ENCODE measurements at places on chromosomes 2 and 18. TPM values are rescaled to one million over a fixed set of nuclear protein-coding genes. Genes with fewer than 3 reads are reported as not detected.

The ANKRD30B gene
- total RNA-seq = not detected

The RNF138 gene
- 76.4 TPM for total RNA-seq

DNA sequence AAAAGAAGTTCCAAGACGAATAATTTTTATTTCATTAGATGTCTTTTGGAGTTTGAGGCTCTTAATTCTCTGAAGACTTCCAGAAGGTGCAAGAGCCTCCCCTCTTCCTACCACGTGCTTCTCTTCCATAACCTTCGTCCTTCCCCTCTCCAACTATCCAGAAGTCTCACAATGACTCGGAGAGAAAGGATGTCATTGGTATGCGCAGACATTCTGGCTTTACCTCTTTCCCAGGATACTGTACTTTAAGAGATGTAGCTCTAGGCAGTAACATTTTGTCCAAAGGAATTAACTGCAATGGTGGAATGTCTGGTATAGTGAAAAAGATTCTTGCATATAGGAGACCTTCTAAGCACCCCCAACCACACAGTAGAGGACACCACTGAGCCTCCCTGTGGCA lies 249.0 kb upstream of the OSR1 start:
- DNase-seq = no peak

- no peak for DNase-seq
These were observed 64.8 kb upstream of the RND3 start for GRCh38 chr2:150552041-150552820.

- DNase-seq = no peak
These were observed 218.1 kb downstream of the TWIST2 start for GRCh38 chr2:239065962-239066361.

GRCh38 chr18:41373612-41374011 lies 581.4 kb upstream of the PIK3C3 start:
- DNase-seq = no peak

DNA sequence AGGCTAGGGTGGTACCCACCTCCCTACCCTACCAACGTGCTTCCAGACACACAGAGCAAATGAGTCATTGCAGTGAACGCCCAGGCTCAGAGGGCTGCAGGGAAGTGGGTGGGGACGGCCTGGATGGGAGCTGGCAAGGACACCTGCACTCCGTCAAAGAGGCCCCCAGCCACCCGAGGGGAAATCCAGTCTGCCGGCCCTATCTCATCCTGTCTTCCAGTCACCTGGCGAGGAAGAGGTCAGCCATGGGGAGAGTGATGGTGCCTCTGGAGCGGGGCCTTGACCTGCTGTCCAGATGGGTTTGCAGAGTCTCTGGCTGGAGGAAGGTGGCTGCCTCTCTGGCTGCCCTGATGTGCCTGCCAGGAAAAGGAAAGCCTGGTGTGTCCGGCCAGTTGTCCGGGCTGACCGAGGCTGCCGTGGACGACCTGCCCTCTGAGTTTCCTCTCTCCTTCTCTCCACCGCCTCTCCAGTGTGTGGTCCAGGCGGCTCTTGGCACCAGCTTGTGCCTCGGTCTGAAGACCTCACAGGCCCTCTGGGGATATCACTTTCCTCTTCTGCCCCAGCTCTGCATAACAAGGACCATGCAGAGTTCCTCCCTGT lies 209.7 kb upstream of the COPS8 start:
- DNase-seq = no peak

- no peak for DNase-seq
These were observed 287.8 kb upstream of the SLC39A10 start for GRCh38 chr2:195369218-195369587.

GRCh38 chr2:212911011-212911410 lies 240.4 kb downstream of the IKZF2 start:
- DNase-seq = no peak

DNA sequence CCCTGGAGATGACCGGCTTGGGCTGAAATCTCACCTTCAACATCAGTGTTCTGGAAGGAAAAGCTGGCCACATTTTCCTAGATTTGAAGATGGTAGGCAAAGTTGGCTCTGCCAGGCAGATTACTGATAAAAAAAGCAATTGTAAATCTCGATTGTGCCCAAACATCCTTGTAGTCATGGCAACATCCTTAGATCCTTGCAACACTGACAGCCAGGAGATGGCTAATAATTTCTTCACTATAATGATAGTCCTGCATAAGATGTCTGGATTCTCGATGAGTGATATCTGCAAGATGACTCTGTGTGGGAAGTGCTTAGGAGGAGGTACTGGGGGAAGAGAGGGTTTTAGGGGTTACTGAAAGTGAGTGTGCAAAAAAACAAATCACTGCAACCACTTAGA lies 149.1 kb downstream of the FSHR start:
- no peak for DNase-seq

DNA sequence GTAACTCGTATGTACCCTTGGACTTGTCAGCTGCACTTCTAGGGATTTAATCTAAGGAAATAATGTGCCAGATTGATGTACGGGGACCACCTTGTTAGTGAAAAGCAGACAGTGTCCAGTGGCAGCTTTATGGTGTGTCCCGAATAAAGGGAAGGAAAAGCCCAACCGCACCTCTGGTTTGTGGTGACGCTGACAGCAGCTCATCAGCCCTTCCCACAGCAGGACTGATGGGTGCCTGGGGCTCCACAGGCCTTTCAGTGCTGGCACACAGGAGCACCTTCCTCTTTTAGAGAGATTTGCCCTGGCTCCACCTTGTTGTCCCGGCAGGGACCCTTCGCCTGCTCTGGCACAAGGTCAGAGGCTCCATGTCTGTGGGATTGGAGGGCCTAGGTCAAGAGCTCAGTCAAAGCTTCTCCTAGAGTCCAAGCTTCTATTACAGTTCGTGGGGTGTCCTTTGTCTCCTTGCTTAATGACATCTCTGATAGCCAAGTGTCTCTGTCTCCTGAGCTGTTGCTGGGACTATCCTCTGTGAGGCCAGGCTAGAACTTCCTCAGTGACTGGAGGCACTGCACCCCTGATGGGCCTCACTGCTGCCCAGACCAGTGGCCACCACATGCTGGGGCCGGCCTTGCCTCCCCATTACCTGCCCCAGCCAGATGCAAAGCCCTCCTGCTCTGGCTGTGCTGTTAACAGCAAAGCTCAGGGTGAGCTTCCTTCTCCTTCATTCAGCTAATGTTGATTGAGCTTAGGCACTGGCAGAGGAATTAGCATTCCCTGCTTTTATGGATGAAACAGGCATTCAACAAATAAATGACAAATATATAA lies 33.0 kb upstream of the SCLY start:
- DNase-seq = no peak
